ENCODE measurements at places on chromosomes 6 and 20.

DNA sequence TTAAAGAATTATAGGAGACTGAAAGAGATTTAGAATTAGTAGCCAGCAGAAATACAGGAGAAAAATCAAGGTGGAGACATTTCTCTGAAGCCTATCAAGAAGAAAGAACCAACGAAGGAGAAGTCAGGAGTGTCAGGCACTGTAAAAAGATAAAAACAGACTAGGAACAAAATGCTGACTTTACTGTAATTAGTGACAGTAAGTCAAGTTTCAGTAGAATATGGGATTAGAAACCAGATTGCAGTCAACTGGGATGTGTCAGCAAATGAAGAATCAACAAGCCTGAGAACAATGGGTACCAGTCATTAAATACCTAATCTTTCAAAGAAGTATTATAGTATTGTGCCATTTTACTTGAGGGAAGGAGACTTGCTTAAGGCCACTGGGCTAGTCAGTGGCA is 21.6 kb downstream of the CALHM6 start:
- DNase-seq = no peak

- no peak for DNase-seq
These were observed 18.0 kb downstream of the PRPH2 start for GRCh38 chr6:42704251-42704936.

GRCh38 chr6:122459240-122459639 is 12.4 kb downstream of the SERINC1 start:
- no peak for DNase-seq

GRCh38 chr20:8212286-8212685 is 80.2 kb downstream of the PLCB1 start:
- DNase-seq = no peak

DNA sequence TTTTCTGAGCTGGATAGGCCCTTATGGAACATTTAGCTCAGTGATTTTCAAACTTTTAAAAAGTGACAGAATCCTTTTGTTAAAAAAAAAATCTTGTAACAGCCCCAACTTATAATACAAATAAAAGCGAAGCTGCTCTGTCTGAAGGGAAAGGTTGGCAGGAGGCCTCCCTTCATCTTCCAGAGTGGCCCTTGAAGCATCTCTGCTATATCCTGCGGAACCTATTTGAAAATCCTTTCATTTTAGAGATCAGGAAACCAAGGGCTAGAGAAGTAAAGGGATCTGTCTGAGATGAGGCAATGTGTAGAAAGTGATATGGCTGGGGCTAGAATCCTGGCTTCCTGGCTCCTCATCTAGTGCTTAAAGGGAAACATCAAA is 107.8 kb downstream of the UBE3D start:
- no peak for DNase-seq

DNA sequence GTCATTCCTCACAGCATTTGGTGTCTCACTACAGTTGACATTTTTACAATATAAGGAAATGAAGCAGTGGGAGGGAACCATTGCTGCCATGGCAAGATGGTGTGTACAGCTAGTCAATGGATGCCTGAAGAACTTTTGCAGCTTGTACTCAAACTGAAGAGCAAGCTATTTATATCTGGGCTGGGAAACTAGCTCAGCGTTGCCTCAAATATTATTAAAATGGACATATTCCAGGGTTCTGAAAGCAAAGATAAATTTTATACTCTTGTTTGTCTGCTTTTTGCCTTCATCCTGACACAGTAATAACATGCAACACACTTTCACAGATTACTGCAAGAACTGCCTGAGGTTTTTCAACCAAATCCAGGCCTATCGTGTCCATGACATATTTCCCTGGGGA is 156.4 kb upstream of the COL21A1 start:
- DNase-seq = no peak

GRCh38 chr6:56514395-56514794 is 128.3 kb downstream of the DST start:
- DNase-seq = no peak

GRCh38 chr6:7975764-7976146 is 65.2 kb upstream of the TXNDC5 start:
- no peak for DNase-seq

- no peak for DNase-seq
These were observed 109.3 kb downstream of the WDR27 start for GRCh38 chr6:169592558-169592957.

- no peak for DNase-seq
These were observed 307.1 kb upstream of the FLRT3 start for GRCh38 chr20:14644306-14645097.

GRCh38 chr6:25312703-25313102 is 33.5 kb downstream of the CARMIL1 start:
- DNase-seq = no peak

GRCh38 chr6:87155842-87156815 is 764 bp downstream of the ZNF292 start:
- DNase-seq = no peak

GRCh38 chr20:62925076-62925419 is 1.3 kb downstream of the DIDO1 start:
- no peak for DNase-seq

All from epithelial cell of prostate (primary cell).